ENCODE measurements at places on chromosomes 7 and 10. TPM values are rescaled to one million over a fixed set of nuclear protein-coding genes. Genes with fewer than 3 reads are reported as not detected.

DNA sequence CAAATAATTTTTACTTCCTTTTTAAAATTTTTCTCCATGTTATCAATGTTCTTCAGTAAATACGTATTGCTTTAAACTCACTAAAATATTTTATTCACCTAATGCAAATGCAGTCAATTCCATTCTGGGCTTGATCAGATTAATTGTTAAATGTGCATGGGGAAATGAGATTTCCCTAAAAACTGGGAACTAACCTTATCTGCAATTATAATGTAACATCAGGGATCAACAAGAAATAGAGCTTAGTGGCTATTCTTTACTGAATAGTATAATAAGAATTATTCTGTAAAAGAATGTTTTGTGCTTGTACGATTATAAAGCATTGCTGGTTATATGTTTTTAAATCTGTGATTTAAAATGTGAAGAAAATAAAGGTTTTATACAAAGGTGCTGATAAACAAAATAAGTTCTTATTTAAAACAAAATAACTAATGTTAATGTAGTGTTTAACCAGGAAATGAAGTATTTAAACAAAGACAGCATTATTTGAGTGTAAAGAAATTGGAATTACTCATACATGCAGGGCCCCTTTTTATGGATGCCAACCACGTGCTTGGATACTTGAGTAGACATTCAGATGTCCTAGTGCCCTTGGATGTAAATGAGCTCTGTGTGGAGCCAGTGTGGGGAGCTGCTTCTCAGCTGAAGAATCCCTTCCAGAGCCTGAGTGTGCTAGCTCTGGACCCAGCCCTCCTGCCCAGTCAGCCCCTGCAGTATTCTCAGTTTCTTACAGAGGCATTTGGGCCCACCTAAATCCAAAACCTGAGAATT lies 84.2 kb downstream of the REEP3 start:
- no peak for DNase-seq

DNA sequence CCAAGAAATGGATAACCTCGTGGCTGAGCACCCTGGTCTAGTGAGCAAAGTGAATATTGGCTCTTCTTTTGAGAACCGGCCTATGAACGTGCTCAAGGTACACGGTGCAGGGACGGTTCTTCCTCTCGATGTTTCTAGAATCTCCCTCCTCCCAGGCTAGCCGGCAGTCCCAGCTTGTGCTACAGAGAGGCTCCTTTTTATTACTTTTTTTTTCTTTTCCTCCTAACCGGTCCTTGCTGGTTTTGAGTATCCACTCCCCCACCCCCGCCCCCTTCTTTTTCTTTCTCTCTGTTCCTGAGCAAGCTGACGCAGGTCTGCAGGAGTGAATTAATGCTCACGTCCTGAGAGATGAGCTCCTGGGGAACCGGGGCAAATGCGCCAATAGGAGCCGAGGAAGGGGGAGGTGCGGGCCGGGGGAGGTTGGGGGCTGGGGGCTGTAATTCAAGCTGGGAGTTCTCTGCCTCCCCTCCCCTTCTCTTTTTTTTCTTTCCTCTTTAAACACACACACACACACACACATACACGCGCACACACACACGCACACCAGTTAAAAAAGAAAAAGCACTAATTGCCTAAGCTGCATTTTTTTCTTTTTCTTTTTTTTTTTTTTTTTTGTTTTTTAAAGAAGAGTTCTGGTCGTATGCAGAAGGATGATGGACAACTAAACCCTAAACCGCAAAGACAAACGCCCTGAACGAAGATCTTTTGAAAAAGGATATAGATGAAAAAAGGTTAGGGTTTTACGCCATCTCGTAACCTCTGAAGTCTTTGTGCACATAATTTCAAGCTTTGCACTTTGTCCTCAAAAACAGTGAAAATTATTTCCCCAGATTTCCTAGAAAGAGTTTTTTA lies 6.6 kb downstream of the CPA2 start:
- no peak for DNase-seq

DNA sequence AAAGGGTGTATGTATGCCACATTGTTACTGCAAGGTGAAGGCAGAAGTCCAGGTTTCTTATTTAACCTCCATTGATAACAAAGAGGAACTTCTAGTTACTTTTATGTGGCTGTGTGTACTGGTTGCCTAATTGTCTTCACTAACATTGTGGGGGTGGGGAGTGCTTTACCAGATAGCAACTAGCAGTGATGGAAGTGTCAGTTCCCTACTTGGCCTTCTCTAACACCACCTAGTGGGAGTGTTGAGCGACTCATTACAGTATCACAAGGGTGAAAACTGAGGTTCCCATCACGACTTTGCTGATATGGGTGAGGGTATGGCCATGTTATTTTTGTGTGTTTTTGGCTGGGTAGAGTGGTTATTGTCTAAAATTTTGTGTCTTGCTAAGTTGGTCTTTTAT lies 274.4 kb downstream of the THSD7A start:
- peak; percentile 36 for DNase-seq

GRCh38 chr7:6437251-6437650 lies 10.5 kb downstream of the DAGLB start:
- no peak for DNase-seq

GRCh38 chr7:157037635-157038034 lies 27.2 kb upstream of the MNX1 start:
- DNase-seq = no peak

DNA sequence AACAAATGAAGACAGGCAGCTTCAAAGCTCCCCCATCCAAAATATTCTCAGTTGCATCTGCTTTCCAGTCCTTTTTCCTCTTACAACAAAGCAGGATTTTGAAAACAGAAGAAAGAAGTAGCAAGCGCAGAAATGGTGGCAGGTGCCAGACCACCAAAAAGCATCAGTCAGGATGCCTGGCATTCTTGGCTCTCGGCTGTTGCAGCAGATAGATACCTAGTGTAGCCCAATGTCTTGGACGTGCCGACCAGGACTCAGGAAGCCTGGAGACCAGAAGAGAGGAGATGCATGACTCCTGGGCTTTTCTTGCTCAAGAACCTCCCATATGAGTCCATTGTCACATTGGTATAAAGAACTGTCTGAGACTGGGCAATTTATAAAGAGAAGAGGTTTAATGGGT lies 115.2 kb downstream of the RAB18 start:
- no peak for DNase-seq

GRCh38 chr7:143387156-143387975 lies 6.2 kb downstream of the ZYX start:
- DNase-seq = no peak

The MCM10 gene
- 2.9 TPM for total RNA-seq
